ENCODE measurements at places on chromosomes 13 and 19. TPM values are rescaled to one million over a fixed set of nuclear protein-coding genes. Genes with fewer than 3 reads are reported as not detected.

CACNG6 gene
- total RNA-seq: not detected

ALG11 gene
- 24.7 TPM for total RNA-seq

DNA sequence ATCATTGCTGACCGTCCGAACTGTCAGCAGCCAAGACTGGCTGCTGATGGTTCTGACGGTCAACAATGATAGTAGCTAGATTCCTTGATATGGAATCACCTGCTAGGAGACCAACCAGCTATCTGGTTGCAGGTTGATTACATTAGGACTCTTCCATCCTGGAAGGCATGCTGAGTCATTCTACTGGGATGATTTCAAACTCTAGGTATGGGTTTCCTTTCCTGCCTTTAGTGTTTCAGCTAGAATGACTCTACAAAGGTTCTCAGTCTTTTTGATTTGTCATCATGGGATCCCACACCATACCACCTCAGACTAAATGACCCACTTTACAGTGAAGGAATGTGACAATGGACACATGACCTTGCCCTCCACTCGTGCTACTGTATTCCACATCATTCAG lies 138.1 kb upstream of the KL start:
- H3K27me3 ChIP-seq: no peaks in the 10 kb centered on the region

DNA sequence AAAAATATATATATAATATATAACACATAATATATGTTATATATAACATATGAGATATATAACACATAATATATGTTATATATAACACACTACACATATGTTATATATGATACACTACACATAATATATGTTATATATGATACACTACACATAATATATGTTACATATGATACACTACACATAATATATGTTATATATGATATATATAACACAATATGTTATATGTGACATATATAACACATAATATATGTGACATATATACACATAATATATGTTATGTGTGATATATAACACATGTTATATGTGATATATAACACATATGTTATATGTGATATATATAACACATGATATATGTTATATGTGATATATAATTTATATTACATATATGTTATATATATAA lies 129.7 kb downstream of the CACNA1A start:
- H3K27ac ChIP-seq: no peak overlapping the region
- H3K36me3 ChIP-seq: no peaks in the 10 kb centered on the region
- H3K4me3 ChIP-seq: no peak overlapping the region
- no peak for DNase-seq

DNA sequence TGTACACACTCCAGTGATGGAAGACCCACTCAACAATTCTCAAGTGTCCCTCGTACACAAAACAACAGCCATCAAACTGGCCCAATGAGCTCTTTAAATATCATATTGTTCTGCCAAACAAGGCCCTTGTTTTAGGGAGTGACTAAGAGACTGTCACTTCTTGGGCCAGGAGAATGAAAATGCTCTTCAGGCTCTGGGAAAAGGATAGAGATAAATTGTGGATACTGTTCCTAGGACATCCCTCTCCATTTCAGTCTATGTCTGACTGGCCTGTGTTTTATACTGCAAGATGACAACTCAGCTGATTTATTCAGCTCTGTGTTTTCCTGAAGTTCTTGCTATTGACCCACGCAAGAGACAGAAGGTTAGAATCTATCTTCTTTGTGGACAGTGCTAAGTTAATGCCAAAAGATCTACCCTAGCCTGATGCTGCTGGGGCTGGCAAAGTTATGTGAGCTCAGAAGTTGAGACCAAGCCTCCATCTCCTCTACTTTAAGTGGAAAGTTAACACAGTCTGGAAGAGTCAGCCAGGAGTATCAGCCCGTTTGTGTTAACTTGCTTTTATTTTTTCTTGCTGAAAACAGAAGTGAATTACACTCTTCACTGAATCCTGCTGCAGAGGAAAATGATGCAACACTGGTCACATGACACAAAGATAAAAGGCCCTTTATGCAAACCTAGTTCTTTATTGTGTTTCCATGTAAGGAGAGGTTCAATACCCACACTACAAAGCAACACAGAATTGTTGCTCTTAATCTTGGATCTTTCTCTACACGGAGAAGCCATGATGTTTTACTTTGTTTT lies 14.6 kb downstream of the FRY start:
- peak; percentile 67 for DNase-seq
- H3K4me3 ChIP-seq: no peak overlapping the region
- peak overlapping the region; percentile 27 for H3K27ac ChIP-seq
- no peaks in the 10 kb centered on the region for H3K27me3 ChIP-seq

- DNase-seq: no peak
- H3K27ac ChIP-seq: no peak overlapping the region
- no peaks in the 10 kb centered on the region for H3K27me3 ChIP-seq
- H3K4me1 ChIP-seq: no peaks in the 10 kb centered on the region
Measured at GRCh38 chr13:58823701-58824100, 1192.2 kb downstream of the PCDH17 start.

KASH5 gene
- total RNA-seq: not detected

UBE2L5 gene
- total RNA-seq: not detected

NAPA gene
- 152 TPM for total RNA-seq

CEACAM5 gene
- total RNA-seq: not detected

ZNF529 gene
- total RNA-seq: 11.0 TPM

GRCh38 chr13:31949486-31949885 lies 82.1 kb upstream of the FRY start:
- H3K4me1 ChIP-seq: peaks cover 24% of the 10 kb centered on the region
- no peak overlapping the region for H3K4me3 ChIP-seq
- no peak overlapping the region for H3K27ac ChIP-seq
- H3K36me3 ChIP-seq: peaks cover 7% of the 10 kb centered on the region

DNA sequence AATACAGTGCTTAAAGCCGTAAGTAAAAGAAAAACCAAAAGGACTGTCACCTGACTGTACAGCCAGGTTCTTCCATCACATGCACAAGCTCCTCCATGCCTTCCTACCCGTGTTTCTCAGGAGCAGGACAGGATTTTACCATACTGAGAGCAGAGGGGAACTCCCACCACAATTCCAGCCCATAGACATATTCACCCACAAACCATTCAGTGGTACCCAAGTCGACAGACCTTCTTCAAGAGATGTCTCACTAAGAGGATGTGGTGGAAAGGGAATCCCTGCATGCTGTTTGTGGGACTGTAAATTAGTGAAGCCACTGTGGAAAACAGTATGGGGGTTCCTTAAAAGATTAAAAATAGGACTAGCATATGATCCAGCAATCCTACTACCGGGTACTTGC lies 66.9 kb upstream of the DOCK9 start:
- H3K4me1 ChIP-seq: no peaks in the 10 kb centered on the region
- no peak overlapping the region for H3K4me3 ChIP-seq
- H3K27ac ChIP-seq: no peak overlapping the region
- no peak for DNase-seq
- H3K36me3 ChIP-seq: no peaks in the 10 kb centered on the region

DNA sequence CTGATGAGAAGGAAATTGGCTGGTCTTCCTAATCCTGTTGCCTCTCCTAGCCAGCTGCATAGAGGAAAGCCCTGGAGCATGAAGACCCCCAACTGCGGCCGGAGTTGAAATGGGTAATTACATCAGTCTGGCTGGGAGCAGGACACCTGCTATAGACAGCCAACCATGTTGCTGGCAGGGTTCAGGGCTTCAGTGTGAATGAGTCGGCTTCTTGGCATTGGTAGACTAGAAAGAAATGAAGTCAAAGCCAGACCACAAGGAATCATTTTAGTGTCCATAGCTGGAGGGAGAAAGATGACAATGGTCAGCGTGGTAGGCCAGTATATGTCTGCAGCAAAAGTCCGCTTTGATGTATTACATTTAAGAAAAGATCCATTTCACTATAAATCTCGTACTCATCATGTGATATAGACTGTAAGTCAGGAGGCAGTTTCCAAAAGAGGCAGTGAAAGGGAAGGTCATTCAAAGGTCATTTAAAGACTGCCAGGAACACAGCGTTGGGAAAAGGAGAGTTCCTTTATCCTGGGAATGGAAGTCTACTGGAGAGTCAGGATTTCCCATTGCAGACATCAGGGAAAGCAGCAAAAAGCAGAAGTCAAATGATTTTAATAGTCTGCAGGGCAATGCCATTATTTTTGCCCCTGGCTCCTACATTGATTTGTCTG lies 262.7 kb downstream of the DNAJC15 start:
- no peaks in the 10 kb centered on the region for H3K4me1 ChIP-seq
- no peaks in the 10 kb centered on the region for H3K27me3 ChIP-seq
- no peak overlapping the region for H3K27ac ChIP-seq
- DNase-seq: no peak

DNA sequence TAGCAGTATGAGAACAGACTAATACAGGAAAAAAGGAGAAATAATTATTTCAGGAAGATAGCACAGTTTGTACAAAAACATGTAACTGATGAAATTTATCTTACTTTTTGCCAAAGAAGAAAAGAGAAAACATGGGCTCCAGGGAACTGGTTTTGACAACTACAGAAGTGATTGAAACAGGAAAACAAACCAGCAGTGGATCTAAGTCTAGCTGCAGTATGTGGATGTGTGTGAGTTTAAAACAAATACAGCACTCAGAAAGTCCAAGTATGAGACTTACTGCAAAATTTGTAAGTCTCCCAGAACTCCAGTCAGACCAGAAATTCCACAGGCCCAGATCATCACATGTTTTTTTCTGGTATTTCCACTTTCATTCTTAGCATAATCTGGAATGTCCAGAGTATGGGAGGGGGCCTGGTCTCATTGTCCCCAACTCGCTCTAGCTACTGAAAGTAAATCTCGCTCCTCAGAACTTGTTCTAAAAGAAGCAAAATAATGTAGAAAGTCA lies 259.5 kb downstream of the NHLRC3 start:
- no peaks in the 10 kb centered on the region for H3K27me3 ChIP-seq
- no peaks in the 10 kb centered on the region for H3K4me1 ChIP-seq
- DNase-seq: no peak
- no peak overlapping the region for H3K27ac ChIP-seq

DNA sequence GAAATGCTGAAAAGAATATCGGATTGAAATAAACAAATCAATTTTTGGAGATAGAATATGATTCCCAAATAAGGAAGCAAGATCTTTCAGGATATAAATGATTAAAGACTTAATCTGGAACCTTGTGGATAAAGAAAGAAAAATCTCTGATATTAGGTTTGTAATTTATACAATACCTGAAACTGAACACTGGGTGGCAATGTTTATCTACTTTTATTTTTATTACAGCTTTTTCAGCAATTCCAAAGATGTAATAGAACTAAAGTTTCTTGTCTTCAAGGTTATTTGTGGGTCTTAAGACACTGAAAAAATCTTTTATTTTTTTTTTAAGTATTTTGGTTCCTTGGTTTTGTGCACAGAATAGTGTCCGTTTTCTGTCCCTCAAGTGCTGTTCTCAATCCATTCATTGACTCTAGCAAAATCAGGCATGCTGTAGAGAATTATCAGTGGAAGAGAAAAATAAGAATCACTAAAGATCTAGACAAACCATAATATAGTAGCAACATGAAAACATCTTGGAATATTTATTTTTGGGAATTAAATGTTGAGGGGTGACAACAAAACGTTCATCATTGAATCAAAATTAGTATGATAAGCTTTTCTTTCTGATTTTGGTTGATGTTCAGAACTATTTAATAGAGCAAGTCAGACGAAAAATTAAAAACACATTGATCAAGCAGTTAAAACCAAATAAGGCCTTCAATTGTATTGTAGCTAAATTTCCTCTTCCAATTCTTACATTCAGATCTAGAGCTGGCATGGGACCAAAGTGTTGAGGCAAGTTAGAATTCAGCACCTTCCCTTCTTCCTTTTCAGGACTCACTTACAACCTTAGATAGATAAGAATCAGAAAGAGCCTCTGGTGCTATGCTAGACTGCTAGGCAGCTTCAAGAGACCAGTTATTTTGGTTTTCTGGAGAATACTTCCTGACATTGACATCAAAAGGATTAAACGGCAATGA lies 704.4 kb upstream of the PCDH20 start:
- H3K4me3 ChIP-seq: no peak overlapping the region
- H3K27me3 ChIP-seq: no peaks in the 10 kb centered on the region
- H3K36me3 ChIP-seq: no peaks in the 10 kb centered on the region
- no peaks in the 10 kb centered on the region for H3K4me1 ChIP-seq

OR7C2 gene
- not detected for total RNA-seq

IQCN gene
- 2.3 TPM for total RNA-seq

ZNF552 gene
- total RNA-seq: 12.6 TPM

ZNF723 gene
- total RNA-seq: not detected

DNA sequence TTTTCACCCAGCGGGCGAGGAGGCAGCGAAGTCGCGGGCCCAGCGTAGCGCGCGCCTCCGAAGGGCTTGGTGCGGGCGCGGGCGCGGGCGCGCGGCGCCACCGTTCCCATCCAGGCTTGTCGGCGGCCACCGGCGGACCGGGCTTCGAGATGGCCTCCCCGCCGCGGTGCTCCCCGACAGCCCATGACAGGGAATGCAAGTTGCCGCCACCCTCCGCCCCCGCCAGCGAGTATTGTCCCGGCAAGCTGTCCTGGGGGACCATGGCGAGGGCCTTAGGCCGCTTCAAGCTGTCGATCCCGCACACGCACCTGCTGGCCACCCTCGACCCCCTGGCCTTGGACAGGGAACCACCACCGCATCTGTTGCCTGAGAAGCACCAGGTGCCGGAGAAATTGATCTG lies at the start of gene WDR88:
Gene WDR88, plus strand, starts transcription at position 94 of the 400 bp plus-strand sequence. Its CDS starts 56 bp downstream, at position 150.
- peaks cover 27% of the 10 kb centered on the region for H3K27me3 ChIP-seq
- H3K4me3 ChIP-seq: no peak within 1 kb of the TSS
- H3K4me1 ChIP-seq: no peaks in the 10 kb centered on the region

DNA sequence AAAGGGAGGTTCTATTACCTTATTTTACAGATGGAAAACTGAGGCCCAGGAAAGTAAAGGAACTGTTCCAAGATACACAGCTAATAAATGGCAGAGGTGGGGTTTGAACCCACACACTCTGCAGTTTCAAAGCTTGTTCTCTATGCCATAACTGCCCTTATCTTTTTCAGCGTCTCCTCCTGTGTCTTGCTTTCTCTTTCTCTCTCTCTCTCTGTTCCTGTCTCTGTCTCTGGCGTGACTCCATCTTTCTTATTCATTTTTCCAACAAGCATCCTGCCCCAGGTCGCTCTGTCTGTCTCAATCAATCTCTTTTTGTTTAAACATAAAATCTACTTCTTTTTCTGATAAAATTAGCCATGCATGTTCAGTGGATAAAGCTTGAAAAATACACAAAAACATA lies 3.2 kb upstream of the IFNL4 start:
- H3K27ac ChIP-seq: no peak overlapping the region
- no peak for DNase-seq
- H3K36me3 ChIP-seq: no peaks in the 10 kb centered on the region
- peaks cover 14% of the 10 kb centered on the region for H3K4me1 ChIP-seq
- no peak overlapping the region for H3K4me3 ChIP-seq
